ENCODE measurements at places on chromosomes 11 and 22.

GRCh38 chr22:28905256-28905832 is 22.0 kb downstream of the ZNRF3 start:
- DNase-seq, result no peak

- DNase-seq, result no peak
Observed at GRCh38 chr11:70046089-70046488, 32.0 kb upstream of the ANO1 start.

GRCh38 chr11:35911013-35911412 is 32.8 kb upstream of the LDLRAD3 start:
- DNase-seq, result no peak

DNA sequence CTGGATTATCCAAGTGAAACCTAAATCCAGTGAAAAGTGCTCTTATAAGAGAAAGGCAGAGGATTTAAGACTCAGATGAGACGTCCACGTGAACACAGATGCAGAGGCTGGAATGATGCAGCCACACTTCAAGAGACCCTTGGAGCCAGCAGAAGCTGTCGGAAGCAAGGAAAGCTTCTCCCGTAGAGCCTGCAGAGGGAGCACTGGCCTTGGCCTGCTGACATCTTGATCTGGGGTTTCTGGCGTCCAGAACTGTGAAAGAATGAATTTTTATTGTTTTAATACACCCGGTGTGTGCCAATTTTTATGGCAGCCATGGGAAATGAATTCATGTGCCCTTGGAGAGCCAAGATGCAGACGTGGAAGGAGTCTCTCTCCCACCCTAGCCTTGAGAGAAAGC is 407.0 kb upstream of the B3GAT1 start:
- DNase-seq, result peak; percentile 18

DNA sequence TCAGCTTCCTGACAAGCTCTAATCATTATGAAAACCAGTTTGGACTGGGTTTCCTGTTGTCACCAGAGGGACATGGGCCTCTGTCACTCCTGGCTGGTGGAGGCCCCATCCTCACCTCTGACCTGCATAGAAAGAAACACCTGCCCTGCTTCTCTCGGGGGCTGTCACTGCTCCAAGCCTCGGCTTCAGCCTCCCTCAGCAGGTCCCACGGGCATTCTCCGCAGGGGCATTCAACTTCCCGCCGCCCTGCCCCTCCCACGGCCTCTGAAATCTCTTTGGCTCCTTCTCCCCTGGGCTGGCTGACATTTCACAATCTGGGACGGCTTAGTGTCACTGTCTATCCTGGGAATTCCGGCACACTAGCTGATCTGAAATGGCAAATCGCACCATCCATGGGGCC is 257.9 kb downstream of the CTTN start:
- DNase-seq, result no peak

DNA sequence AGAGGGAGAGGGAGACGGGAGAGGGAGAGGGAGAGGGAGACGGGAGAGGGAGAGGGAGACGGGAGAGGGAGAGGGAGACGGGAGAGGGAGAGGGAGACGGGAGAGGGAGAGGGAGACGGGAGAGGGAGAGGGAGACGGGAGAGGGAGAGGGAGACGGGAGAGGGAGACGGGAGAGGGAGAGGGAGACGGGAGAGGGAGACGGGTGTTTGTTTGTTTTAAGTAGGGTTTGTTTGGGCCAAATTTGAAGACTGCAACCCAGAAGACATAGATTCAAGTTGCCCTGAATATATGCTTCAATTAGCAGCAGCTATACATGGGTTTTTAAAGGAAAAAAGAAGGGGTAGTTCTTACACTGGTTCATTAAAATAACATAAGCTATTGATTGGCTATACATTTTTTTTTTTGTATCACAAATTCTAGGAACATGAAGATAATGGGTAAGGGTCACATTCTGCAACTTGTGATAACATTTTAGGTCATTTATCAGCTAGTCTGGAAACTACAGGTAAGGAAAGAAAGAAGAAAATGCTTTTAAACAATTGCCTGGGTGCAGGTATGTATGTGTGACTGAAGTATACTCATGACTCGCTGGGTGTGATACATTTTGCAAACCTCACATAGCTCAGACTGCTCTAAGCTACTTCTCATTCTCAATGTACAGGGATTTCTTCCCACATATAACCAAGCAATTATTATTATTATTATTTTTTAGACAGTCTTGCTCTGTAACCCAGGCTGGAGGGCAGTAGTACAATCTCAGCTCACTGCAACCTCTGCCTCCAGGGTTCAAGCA is 67.3 kb downstream of the MCHR1 start:
- no peak for DNase-seq

DNA sequence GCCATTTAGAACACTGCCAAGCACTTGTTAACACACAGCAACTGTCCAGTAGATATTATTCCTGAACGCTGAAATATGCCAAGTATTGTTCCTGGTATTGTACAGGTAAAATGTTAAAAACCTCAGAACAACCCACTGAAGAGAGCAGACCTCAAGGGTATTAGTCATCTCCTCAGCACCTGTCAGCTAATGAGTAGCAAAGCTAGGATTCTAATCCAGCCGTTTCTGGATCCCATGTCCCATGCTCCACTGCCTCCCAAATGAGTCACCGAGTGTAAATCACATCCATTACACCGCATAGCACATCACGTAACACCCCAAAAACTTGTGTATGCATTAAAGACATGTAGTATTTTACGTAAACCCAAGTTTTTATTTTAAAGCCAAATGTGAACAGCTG is 705.4 kb upstream of the TENM4 start:
- DNase-seq, result no peak

GRCh38 chr11:1263010-1263409 is 40.1 kb downstream of the MUC5B start:
- no peak for DNase-seq

DNA sequence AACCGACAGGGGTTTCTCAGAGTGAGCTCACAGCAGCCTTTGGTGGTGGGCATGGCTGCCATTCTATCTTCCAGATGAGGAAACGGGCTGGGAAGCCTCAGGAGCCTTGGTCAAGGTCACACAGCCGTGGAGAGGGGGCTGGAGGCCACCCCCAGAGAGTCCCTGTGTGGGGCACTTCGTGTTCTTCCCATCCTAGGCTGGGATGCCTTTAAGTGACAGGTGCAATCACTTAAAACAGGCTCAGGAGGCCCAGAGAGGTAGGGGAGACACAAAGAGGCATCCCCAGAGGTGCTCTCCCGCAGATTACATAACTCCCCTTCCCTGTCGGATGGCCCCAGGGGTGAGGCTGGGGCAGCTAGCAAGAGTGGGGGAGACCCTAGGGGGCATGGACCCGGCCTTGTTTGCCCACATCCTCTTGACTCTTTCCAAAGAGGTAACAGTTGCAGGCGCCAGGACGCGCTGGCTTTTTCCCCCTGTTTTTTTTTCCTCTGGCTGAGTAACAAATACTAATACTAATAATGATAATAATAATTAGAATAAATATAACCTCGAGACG is 17.5 kb upstream of the SHISAL1 start:
- no peak for DNase-seq

- no peak for DNase-seq
Observed at GRCh38 chr11:111938687-111939160, 1.6 kb downstream of the DIXDC1 start.

- no peak for DNase-seq
Observed at GRCh38 chr22:36201630-36202319, at the start of gene APOL4. Gene APOL4, minus strand, starts transcription at chr22:36201809. Its CDS starts 75 bp downstream, at chr22:36201734.

DNA sequence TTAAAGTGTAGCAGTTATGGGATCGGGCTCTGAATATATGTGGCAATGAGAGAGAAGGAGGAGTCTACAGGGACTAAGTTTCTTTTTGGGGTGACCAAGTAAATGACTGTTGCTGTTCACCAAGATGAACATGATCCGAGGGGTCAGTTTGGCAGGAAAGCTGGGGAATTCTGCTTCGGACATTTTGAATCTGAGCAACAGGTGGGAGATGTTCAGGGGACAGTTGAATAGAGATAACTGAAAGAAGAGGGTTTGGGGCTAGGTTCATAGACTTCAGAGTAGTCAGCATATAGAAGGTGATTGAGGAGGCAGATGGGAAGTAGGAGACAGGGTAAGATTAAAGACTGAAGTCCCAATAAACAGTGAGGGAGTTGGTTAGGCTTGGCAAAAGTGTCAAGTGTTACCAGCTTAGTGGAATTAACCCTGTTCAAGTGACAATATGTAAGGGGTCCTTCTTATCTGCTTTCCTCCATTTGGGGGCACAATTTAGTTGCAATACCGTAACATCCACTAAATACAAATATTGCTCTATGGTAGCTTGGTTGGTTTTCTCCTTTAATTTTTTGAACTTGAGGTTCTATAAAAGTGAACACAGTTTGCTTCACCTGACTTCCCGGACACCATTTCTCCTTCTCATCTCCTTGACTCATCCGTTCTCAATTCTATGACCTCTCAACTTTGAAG is 2.9 kb upstream of the ENTHD1 start:
- no peak for DNase-seq

DNA sequence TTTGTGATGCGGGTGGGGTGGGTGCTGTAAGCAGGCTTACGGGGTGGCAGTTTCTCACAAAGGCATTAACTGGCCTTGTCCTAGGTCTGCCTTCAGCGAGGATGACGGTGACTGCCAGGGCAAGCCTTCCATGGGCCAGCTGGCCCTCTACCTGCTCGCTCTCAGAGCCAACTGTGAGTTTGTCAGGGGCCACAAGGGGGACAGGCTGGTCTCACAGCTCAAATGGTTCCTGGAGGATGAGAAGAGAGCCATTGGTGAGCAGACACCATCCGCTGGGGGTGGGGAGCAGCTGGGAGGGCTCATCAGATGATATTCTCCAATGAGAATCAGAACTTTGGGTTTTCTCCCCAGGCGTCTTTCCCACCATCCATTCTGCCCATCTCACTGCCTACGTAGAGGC is 5.8 kb downstream of the TCN2 start:
- no peak for DNase-seq

DNA sequence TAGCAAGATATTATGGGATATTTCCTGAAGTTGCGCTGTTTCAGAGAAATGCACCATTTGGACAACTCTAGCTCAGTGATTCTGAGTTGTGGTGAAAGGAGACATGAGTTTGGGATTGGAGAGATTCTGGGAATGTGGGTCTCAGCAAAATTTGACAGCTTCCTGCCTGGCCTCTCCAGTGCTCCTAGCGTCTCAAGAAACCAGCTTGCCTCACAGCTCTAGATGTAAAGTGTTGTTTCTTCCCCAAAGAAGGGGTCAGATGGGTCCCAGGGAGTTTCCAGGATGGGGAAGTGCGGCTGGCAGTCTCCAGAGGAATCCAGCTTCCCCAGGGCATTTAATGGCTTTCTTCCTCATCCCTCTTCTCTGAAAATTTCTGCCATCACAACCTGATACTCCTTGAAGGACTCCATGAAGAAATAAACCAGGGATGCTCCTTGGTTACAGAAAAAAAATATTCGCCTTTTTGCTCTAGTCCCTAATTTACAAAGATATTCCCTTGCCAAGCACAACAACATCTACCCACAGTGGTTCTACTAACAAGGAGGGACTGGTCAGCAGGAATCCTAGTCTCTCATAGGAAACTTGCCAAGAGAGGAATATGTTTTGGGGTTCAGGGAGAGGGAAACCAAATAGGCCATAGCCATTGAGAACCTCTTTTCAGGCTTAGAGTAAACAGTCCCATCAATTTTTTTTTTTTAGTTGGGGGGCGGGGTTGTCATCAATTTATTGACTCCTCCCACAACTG is 185.4 kb upstream of the E2F8 start:
- no peak for DNase-seq

DNA sequence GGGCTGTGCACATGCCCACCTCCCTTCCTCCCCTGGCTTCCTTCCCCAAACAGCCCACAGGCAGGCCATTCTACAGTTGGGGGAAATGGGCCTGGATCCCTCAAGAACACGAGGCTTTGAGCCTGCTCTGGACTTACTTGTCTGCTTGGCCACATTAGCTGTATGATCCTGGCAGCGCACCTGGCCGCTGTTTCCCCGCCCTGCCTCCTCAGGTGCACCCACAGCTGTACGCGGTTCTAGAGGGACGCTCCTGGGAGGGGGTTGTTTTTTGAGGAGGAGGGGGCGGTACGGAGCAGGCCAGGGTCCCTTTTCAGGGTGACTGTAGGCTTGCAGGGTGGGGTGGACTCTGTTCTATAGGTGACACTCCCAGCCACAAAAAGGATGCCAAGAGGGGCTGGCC is 11.5 kb upstream of the SUN2 start:
- no peak for DNase-seq

DNA sequence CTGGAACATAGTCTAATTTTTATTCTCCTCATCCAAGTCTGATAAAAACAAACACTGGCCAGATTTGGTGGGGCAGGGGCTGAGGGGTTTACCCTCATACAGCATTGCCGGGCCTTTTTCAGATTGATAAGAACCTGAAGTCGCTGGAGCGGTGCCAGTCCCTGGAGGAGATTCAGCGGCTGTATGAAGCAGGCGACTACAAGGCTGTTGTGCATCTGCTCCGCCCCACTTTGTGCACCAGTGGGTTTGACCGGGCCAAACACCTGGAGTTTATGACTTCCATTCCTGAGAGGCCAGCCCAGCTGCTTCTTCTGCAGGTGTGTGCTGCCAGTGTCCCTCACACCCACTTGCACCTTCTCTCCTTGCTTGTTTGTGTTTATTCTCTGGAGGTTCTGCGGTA is 55.8 kb downstream of the CABIN1 start:
- no peak for DNase-seq

DNA sequence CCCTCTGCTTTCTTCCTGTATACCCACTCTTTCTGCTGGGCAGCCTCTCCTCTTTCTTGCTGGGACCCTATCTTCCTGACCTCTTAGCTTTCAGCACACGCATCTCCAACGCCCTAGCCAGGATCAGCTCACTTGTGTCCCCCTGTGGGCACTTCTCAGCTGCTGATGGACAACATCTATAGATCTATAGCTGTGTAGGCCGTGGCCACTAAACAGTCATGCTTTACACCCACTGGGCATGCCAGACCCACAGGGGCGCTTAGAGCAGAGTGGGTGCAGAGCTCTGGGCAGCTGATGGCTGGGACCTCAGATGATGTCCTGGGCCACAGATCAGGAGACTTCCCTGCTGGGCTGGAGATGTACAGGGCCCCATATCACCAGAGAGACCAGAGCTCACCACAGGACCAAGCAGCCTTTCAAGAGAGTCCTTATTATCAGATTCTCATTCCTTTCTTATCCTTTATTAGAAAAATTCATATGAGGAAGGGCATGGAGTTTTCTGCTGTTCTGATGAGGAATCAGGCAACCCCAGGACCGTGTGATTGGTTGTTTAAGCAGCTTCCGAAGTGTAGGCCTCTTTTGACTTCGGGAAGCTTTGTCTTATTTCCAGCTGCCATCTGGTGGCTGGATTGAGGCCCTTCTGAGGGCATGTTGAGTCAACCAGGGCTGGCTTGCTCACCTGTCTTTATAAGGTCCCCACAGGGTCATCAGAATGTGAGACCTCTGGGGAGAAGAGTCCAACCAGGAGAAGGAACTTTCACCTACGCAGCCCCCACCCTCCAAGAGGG is 60.5 kb downstream of the OSBP2 start:
- DNase-seq, result peak; percentile 47

All from NT2/D1 (cell line).